ENCODE measurements at places on chromosomes 11 and 22.
A peak's percentile ranks its signal among the peaks of the same experiment; 100 is the strongest.

DNA sequence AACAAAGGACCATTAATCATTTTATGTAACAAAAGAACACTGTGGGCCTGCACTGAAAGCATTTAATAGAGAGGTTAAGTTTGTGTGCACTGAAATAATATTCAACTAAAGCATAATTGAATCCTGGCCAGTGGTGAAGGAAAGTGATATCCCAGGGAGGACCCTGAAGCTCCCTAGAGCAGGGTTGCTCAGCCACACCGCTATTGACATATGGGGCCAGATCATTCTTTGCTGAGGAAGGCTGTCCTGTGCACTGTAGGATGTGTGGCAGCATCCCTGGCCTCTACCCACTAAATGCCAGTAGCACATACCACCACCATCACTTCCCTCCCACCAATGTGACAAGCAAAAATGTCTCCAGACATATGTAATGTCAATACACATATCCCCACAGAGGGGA is 166.1 kb upstream of the MTNR1B start:
- DNase-seq = no peak

GRCh38 chr11:94519478-94520084 is 7.3 kb downstream of the C11orf97 start:
- no peak for DNase-seq

DNA sequence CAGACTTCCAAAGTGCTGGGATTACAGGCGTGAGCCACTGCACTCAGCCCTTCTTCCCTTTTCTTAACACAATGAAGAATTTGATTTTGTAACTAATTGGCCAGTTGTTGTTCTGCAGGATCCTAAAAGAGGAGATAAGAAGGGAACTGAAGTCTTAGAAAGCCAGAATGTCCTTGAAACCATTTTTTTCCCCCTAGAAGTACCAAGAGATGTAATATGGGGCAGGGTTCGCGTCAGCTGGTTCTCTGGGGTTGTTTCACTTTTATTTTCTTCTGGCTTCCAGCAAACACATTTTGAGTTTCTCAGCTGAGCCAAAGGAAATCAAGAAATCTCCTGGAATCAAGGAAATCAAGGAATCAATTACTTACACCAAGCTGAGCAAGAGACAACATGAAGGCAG is 7.6 kb upstream of the NUCB2 start:
- no peak for DNase-seq

DNA sequence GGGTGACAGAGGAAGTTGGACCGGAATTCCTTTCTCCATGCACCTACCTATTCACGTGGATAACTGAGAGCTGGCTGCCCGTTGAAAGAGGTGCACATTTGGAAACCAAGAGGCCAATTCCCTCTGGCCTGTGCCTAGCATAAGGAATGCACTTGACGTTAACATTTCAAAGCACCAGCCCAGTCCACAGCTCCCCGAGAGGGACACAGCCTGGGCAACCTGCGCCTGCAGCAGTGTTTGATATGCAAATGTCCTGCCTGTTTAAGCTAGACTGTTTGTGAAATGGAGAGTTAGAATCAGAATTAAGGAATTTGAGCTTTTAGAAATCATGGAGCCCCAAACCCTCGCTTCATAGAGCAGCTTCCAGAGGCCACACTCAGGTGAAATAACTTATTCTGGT is 126.1 kb downstream of the DSCAML1 start:
- DNase-seq = no peak

GRCh38 chr11:123976770-123977560 is 616 bp downstream of the OR10S1 start:
- no peak for DNase-seq

- DNase-seq = no peak
Measured at GRCh38 chr11:126502982-126503381, 147.5 kb downstream of the ST3GAL4 start.

- DNase-seq = no peak
Measured at GRCh38 chr11:121762820-121763219, 310.1 kb upstream of the SORL1-AS1 start.

DNA sequence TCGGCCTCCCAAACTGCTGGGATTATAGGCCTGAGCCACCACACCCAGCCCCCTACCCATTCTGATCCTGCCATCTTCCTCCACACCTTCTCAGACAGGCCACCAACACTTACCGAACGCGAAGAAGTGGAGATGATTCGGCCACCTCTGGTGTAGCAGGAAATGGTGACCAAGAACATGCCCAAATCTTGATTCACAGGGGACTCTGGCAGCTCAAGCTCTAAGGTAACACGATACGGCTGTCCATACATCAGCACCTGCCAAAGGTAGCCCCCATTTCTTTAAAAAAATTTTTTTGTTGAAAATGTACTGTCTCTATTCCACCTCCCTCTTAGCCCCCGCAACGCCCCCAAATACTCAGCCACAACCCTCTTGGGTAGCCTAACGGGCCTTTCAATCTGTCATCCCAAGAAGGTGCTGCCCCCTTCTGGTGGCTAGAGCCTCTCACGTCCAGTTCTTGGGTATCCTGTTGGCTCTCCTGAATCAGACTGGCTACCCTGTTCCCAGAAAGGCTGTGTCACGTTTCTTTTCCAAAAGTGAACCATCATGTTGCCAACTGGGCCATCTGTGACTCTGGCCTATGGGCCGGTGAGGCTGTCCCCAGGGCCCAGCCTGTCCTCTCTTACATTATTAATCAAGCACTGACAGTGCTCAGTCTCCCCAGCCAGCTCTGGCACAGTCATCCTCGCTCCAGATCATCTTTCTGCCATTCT is 5.3 kb upstream of the LRRN4CL start:
- peak; percentile 56 for DNase-seq

GRCh38 chr22:49576241-49577141 is 251.2 kb downstream of the BRD1 start:
- DNase-seq = no peak

DNA sequence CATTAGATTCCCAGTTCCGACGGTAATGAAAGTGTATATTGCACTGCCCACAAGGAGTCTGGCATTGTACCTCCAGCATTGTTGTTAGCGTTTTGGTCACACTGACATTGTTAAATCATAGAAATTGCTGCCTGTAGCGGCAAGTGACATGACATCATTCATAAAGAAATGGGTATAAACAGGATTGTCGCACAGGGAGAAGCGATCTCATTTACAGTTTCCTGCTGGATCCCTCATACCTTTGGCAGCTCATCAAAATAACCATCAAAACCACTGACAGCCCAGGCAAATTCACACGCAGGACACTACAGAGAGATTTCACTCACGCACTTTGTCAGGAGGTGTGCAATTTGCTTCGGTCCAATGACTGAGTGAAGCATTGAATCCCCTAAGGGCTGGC is 3.5 kb downstream of the HTR3B start:
- DNase-seq = no peak

- peak; percentile 67 for DNase-seq
Measured at GRCh38 chr11:66386171-66387069, 14.9 kb upstream of the SLC29A2 start.

DNA sequence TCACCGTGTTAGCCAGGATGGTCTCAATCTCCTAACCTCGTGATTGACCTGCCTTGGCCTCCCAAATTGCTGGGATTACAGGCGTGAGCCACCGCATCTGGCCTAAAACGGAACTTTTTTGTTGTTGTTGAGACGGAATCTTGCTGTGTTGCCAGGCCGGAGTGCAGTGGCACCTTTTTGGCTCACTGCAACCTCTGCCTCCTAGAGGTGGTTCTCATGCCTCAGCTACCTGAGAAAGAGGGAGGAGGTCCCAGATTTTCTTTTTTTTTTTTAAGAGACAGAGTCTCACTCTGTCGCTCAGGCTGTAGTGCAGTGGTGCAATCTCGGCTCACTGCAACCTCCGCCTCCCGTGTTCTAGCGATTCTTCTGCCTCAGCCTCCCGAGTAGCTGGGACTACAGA is 7.9 kb upstream of the MCHR1 start:
- DNase-seq = no peak

DNA sequence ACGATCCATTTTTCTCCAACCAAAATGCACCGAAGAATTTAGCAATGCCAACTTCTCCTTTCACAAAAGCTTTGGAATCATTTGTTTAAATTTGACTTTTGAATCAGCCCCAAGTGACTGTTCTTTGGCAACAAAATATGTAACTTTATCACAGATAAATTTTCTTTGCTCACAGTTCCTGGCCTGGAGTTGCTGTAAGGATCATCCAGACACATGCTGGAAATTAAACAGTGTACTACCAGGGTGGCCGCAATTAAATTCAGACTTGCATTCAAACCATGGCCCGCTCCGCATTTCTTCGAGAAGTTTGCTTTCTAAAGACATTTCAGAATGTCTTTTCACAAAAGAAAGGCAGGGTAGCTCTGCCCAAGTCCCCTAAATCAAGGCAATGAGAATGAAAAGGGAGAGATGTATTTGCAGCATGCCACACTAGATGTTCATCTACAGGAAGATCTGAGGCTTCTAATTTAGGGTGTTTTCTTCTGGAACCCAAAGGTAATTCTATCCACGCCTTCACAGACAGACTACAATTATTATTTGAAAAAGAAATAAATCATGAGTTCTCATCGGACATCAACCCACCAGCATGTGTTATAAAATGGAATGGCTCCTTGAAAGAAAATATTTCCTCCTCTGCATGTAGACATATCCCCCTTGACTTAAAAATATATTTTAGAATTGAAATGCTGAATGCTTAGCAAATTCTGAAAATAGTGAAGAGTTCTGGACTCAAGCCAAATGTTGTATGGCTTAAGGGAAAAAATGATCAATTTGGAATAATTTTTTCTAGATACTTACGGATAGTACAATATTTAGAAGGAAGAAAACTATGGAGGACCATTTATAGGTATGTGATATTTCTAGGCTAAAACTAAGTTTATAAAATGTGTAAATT is 189.7 kb upstream of the BLID start:
- DNase-seq = no peak

GRCh38 chr22:42313204-42313603 is 42.8 kb upstream of the TCF20 start:
- no peak for DNase-seq

DNA sequence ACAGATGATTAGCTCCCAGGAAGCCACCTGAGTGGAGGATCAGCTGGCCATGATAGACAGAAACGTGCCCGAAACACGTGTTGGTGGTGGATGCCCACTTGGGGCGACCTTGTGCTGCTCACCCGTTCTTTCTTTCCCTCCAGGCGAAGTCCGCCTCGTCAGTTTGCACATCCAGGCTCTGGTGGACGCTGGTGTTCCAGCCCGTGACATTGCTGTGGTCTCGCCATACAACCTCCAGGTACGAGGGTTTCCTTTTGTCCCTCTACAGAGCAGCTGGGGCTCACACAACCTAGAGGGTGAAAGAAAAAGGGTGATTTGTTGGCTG is 30.6 kb downstream of the IGHMBP2 start:
- DNase-seq = no peak

GRCh38 chr11:73566977-73567755 is 30.7 kb downstream of the FAM168A start:
- no peak for DNase-seq

DNA sequence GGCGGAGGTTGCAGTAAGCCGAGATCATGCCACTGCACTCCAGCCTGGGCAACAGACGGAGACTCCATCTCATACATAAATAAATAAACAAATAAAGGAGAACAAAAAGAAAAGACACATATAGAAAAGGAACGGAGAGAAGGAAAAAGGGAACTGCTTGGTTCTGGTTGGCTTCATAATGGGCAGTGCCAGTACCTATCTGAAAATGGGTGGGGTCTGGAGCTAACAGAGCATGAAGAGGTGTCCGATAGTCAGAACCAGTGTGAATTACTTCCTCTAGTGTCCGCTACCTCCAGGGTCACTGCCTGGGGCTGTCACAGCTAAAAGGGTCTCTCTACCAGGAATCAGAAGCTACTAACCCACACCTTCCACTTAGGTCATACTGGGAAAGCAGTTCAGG is 27.2 kb upstream of the TTC28 start:
- no peak for DNase-seq

DNA sequence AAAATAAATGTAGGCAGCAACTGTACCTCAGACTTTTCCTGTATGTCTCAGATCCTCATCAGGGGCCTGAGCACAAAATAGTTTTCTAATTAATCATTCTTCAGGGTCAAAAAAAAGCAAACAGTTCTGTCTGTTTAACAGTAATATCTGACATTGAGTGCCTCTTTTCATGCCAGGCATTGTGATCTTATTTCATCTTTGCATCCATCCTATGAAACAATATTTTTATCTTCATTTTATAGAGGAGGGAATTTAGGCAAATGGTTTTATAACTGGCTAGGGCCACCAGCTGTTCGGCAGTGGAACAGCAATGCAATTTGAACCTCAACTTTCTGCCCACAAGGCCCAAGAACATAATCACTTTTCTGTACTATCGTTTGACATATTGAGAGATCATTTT is 145.6 kb downstream of the WNT7B start:
- no peak for DNase-seq

Data from activated effector memory CD4-positive, alpha-beta T cell treated with Interleukin-2 at 50 U/mL for 16 hours (primary cell).